Left kidney (tissue), 8 donors: ENCODE measurements at places on chromosomes 12 and 14. TPM values are rescaled to one million over a fixed set of nuclear protein-coding genes. Genes with fewer than 3 reads are reported as not detected.

The ACRBP gene
- 6.0 TPM for polyA plus RNA-seq

The KRT72 gene
- not detected for polyA plus RNA-seq

GRCh38 chr14:96090441-96091148 is 51.4 kb downstream of the C14orf132 start:
- DNase-seq, result no peak

GRCh38 chr12:108387771-108388170 is 48.7 kb upstream of the CMKLR1 start:
- DNase-seq, result no peak

The SPX gene
- polyA plus RNA-seq, result 13.8 TPM

The RFX4 gene
- 0.20 TPM for polyA plus RNA-seq

DNA sequence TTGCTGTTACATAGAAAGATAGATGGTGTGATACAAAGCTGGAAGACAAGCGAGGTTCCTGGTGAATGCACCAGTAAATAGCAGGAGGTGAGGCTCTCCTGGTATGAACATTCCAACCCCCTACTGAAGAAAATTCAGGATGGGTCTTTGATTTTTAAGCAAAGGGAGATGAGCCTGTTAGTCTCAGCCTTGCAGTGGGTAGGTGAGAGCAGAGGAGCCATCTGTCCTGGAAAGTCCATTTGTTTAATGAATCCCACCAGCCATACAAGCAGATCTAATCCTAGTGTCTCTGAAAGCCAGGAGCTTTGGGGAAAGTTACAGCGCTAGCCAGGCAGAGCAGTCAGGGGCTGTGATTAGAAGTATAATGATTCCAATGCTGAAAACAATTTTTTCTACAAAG is 234.8 kb upstream of the FOXN3 start:
- no peak for DNase-seq

GRCh38 chr12:2226641-2227040 is 173.9 kb downstream of the CACNA1C start:
- DNase-seq, result no peak

DNA sequence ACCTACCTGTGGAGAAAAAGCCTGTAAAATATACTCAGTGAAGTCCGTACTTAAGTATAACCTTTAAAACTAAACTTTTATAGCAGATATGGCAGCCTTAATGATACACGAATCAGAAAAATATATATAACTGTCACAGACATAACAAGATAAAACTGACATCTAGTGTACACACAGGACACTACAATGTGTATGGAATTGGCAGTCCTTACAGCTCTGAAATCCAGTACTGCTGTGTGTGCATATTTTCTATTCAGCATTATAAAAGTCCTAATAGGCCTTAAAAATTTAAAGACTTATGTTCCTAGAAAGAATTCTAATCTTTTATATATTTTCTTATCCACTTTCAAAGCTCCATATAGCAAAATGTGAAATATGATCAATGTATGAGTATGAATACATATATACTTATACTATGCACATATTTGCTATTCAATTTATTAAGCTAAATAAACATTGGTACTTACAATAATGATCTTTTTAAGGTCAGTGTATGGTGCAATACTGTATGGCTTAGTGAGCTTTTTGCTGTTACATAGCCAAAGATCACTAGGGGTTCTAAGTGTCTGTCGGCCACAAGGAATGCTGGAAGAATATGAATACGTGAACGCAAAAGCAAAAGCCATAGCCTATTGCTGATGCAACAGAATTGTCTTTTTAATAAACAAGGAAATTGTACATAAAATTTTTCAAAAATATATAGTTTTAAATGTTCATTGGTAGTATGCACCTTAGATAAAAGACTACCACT is 69.2 kb downstream of the C2CD5 start:
- no peak for DNase-seq

DNA sequence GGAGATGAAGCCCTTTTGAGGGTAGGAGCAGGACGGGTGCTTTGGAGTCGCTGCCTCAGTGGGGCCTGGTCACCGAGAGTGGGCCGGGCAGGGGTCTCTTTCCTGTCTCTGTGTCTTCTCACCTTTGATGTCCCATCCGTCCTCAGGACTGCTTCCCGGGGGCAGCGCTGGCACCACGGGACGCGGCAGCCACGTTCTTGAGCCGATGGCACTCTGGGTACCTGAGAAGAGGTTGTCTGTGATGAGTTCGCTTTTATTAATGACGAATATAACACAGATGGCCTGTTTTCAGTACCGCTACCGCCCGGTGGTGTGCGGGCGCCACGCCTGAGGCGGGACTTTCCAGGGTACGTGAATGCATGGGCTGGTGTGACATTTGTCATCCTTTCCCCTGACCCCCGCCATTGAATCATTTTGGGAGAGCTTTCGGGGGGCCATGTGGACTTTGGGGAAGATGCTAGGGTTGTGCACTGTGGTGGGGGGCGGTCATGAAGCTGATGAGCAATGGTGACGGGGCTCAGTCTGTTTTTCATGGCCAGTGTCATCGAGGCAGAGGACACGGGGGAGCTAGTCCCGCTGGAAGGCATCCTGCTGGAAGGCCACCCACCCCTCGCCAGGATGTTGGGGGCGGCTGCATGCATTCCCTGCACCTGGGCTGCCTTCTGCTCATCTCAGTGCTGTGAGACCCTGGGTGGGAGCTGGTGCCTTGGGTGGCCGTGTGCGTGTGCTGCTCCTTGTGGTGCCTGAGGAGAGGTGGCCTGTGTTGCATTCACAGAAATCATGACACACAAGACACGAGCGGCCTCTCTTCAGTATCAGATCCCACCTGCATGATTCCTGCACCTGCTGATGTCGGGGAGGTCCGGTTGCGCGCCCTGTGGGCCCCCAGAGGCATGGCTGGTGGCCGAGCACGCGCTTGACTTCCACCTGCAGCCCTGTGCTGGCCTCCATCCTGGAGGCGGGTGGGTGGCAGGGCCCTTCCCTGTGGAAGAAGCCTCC is 162.5 kb upstream of the RTL1 start:
- no peak for DNase-seq

DNA sequence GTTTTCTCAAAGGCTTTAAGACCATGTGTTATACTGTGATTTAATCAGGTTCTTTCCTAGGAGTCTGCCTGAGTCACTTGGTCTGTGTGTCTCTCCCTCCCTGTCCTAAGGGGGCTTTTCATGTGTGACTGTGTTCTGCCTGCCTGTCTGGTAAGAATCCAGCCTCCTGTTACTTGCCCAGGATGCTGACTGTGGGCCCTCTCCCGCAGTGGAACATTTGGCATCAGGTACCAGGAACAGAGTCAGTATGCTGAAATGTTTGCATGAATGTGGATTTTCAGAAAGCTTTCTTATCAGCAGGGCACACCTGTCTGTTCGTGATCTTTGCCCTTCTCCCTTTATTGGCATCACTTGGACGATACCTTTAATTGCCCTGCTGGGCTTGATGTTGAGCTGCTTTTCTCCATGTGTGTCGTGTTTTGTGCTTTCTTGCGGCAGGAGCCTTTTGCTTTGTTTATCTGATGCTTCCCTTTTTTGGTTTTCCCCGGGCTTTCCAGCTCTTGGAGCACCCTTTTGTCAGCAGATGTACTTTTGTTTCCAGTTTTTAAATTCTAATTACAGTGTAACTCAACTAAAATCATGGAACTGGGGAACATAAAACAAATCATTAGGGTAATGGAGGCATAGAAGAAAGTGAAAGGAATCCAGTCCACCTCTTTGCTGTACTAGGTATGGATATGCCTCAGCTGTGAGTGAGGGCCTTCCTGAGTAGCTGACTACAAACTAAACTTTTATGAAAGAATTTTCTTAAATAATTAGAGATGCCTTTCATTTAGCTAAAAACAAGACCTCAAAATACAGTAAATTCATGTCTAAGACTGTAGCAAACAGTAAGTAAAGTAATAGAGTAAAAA is 72.5 kb downstream of the TRAF3 start:
- no peak for DNase-seq

The TMEM119 gene
- polyA plus RNA-seq, result 15.0 TPM
